Endothelial cell of coronary artery (primary cell): ENCODE measurements at places on chromosomes 7 and 10. TPM values are rescaled to one million over a fixed set of nuclear protein-coding genes. Genes with fewer than 3 reads are reported as not detected.

The FAM24B gene
- total RNA-seq: 6.6 and 9.7 TPM in 2 replicates

The CALY gene
- total RNA-seq: not detected in 2 replicates

The C7orf33 gene
- total RNA-seq: not detected in 2 replicates

The ELAPOR2 gene
- total RNA-seq: 8.6 and 8.9 TPM in 2 replicates

The SEC24C gene
- 70.7 and 75.6 TPM in 2 replicates for total RNA-seq

The SLC16A9 gene
- 0.19 and 5.2 TPM in 2 replicates for total RNA-seq

The PSD gene
- 0.09 and 0.28 TPM in 2 replicates for total RNA-seq

The PNLIPRP3 gene
- total RNA-seq: not detected in 2 replicates
